ENCODE measurements at places on chromosomes 3 and 15.
A peak's percentile ranks its signal among the peaks of the same experiment; 100 is the strongest.

- peak; percentile 35 for DNase-seq
Observed at GRCh38 chr3:119359476-119360326, 65.5 kb downstream of the ARHGAP31 start.

DNA sequence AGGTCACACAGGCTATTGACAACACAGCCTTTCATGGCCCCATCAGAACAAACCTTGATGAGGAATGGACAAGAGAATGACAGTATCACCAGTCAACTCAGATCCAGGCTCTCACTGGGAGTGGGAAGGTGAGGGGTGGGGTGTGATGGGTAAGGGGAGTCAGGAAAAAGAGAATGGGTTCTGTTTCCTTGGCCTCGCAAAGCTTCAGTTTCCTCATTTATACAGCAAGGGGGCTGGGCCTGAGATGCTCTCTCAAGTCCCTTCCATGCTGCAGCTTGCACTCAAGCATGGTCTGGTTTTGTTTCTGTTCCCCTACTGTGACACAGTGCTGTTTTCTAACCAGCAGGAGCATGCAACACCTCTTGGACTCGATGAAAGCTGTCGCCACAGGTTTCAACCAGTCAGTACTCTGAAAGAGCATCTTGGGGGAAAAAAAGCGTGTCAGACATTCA is 65.7 kb upstream of the IL12A start:
- no peak for DNase-seq

GRCh38 chr3:157073810-157074209 is 86.1 kb downstream of the CCNL1 start:
- no peak for DNase-seq

DNA sequence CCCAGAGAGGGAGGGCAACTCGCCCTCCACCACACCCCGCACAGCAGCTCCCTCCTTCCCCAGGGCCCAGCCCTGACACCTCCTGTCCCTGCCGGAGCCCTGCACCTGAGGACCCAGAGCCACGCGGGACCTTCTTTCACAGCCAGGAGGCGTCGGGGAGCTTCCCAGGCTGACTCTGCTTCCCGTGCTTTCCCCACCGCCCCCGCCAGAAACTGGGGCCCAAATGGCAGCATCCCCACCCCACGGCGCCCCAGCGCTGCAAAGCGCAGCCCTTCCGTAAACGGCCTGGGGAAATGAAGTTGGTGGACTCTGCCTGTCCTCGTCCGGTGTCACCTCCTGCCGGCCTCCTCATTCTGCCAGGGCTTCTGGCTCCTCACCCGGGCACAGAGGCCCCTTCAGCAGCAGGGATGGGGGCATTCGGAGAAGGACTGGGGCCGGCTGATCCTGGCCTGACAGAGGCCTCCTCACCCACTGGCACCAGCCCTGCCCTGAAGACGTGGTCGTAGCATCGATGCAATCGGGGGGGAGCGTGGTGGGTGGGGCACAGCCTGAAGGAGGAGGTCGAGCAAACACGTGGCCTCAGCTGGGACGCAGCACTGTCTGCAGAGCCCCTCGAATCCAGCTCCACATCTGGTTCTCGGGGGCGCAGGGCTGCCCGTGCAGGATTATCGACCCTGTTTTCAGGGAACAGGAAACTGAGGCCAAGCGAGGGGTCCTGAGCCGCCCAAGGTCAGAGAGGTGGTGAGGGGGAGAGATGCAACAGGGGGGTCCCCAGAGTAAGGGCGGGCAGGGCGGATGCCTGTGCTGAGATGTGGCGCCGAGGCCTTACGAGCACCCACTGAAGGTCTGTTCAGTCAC is 235.4 kb downstream of the XXYLT1 start:
- DNase-seq = peak; percentile 18

GRCh38 chr15:67777773-67778172 is 47.5 kb upstream of the SKOR1 start:
- no peak for DNase-seq

GRCh38 chr3:39332525-39332924 is 3.0 kb downstream of the CCR8 start:
- no peak for DNase-seq

DNA sequence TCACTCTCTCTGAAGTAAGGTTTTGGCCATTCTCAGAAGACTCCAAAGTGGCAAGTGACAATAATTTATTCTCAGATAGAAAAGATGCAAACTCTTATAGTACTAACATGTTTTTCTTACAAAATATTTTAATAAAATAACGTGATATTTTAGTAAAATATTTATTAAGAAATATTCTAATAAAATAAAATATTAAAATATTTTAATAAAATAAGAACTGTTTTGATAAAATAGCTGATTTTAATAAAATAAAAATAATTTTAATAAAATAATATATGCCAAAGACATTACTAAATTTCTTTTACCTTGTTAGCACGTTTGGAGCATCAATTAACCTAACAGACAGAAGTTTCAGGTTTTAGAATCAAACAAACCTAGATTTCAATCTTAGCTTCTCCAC is 424.0 kb upstream of the NECTIN3 start:
- no peak for DNase-seq

DNA sequence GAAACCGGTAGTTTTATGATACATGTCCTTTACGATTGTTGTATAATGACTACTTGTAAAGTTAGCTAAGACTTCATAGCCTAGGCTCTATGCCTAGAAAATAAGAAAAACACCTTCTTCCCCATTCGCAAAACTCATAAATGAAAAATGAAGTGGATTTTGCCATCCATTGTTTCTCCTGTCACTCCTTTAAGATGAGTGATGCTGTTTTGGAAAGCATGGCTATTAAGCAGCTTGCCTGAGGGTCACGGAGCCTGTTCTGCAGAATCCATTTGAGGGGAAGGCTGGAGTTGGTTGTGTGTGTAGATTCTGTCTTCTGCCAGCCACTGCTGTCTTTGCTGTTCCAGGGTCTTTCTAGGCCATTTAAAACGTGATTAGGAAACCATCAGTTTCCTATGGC is 31.5 kb downstream of the ROBO2 start:
- no peak for DNase-seq

DNA sequence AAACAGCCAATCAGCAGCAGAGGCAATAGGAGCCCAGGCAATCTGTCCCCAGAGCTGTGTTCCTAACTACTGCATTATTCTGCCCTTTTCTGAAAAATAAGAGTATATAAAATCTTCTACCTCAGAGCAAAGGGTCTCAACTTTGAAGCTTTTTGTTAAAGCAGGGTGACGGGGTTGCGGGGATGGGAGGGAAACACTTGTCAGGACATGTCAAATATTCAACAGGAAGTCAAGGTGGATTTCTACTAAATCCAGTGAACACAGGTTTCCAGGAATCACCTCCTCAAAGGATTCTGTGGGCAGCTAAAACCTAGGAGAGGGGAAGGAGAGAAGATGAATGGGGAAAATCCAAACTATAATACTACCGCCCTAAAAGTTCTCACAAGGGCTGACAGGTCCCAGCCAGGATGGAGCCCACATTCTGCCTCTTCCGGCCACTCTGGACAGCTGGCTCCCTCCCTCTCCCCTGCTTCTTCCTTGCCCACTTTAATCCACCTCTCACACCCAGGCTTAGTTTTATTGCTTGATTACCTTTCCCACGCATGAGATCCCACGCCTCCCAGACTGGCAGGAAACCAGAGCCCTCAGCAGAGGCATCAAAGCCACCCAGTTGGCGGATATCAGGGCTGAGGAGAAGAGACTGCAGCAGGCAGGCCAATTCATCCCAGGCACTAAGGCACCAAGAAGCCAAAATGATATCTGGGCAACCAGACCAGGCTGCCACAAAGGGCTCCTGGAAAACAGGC is 77.2 kb downstream of the OSBPL10 start:
- peak; percentile 5 for DNase-seq

GRCh38 chr15:63872759-63873510 is 39.2 kb upstream of the HERC1 start:
- no peak for DNase-seq

DNA sequence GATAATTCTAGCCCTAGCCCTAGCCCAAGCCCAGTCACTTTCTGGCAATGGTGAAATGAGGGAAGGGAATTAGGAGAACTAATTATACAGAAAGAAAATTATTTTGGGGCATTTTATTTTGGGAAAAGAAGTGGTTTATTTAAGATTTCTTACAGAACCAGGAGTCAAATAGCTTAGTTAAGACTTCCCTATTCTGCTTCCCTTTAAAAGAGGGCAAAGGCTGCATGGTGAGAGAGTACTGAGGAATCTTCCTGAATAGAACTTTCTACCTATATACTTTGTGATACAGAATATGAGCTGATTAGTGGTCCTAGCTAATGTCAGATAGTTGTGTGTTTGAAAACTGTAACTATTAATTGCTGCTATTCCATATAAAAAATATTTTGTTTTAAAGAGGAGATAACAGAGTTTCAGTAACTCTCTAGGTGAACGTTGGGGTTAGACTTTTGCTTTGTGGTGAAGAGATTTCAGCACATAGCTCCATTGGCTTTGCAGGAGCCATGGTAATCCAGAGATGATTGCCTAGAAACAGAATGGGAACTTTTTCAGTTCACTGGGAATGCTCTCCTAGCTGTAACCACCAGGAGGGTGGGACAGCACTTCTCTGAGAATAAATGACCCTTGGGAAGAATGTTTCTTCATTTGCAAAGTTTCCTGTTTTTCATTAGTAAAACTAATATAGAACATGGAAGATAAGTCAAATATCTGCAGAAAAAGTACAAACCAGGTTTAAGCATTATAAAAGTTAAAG is 5.3 kb upstream of the GCSAM start:
- DNase-seq = no peak

- DNase-seq = peak; percentile 3
Observed at GRCh38 chr3:147945968-147946519, 536.9 kb downstream of the ZIC1 start.

DNA sequence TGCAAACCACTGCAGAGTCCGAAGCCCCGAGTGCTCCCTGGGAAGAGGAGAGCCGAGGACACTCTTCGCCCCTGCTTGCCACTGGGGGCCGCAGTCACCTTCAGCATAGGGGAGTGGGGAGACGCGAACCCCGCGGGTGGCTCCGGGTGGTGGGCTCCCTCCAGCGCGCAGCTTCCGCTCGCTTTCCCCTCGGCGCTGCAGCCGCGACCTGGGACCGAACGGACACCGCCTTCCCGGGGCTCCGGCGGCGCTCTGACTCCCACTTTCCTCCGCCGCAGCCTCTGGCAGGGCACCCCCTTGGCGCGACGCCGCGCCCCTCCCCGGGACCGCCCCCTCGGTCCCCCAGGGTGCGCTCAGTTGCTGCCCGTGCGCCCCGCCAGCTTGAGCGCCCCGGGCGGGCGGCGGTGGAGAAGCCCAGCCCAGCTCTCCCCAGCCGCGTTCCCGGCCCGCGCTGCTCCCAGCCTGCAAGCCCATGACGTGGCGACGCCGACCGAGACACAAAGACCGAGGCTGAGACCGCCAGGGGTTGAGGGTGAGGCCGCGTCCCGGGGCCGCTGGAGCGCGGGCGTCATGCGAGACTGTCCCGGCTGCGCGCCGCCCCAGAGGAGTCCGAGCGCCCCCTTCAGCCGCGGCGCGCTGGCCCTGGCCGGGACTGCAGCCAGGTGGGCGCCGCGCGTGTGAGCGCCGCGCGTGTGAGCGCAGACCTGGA is at the start of gene MINAR1:
TSS of gene MINAR1 (plus strand) at position 701 of the 709 bp plus-strand sequence. CDS start 23,812 bp downstream, outside the sequence.
- peak; percentile 27 for DNase-seq

GRCh38 chr15:85458764-85459163 is 78.4 kb downstream of the AKAP13 start:
- no peak for DNase-seq
